Mesendoderm (in vitro differentiated cells): ENCODE measurements at places on chromosomes 2 and 18.
A peak's percentile ranks its signal among the peaks of the same experiment; 100 is the strongest.

GRCh38 chr2:190340369-190340768 is 3.0 kb upstream of the INPP1 start:
- peak; percentile 95 for DNase-seq

DNA sequence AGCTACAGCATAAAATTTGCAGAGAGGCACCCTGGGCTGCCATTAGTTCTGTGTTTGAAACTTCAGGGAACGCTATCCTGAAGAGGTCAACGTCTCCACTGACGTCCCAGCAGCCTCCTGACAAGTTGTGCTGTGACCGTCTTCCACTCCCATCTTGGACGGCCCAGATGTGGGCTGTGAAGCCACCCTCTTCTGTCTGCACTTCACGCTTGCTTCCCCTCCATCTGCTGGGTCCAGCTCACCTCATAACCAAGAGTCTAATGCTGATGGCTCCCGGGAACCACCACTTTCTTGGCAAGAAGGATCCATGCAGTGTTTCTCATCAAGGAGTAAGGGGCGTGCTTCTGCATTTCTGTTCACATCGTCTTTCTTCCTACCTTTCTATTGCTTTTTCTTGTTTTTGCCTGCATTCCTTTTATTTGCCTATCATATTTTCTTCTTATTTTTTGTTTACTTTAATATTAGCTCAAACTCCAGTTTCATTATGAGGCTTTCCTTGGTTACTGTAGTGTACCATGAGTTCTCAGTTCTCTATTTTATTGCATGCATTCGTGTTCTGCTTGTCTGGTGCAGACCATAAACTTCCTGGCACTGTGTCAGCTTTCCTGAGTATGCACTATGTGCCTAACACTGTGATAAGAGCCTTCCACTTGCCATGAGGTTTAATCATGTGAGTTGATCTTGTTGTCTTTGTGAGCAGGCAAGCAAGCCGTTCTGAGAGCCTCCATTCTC is 631.8 kb upstream of the RAB6C start:
- DNase-seq, result no peak

GRCh38 chr2:118202707-118203303 is 114.5 kb downstream of the INSIG2 start:
- peak; percentile 70 for DNase-seq

DNA sequence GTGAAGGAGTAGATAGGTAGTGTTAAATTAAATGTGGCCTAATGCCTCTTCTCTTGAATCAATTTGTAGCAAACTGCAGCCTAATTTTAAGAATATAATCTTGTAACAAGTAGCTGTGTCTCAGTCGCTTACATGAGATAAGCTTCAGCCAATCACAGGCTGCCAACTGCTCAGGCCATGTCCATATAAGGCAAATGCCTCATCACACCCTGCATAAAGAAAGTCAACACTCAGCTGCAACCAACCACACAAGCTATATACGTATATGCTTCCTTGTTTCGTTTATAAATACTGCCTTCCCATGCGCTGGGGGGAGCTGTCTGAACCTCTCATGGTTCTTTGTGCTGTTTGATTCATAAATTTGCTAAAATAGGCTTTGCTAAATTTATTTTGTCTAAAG is 476.3 kb downstream of the TRIB2 start:
- peak; percentile 63 for DNase-seq

DNA sequence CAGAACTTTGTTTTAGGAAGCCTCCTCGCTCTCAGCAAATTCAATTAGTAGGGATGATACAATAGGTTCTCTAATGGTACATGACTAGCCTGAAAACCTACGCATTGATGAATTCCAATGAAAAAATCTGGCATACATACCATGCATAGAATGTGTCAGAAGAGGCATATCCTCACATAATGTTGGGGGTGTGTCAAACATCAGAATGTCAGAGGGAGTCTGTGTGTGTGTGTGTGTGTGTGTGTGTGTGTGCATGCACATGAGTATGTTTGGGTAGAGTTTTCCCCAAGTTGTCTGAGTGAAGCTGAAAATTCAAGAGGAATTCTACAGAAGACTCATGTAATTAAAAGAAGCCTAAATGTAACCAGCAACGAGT is 78.5 kb downstream of the FIGN start:
- DNase-seq, result peak; percentile 40

DNA sequence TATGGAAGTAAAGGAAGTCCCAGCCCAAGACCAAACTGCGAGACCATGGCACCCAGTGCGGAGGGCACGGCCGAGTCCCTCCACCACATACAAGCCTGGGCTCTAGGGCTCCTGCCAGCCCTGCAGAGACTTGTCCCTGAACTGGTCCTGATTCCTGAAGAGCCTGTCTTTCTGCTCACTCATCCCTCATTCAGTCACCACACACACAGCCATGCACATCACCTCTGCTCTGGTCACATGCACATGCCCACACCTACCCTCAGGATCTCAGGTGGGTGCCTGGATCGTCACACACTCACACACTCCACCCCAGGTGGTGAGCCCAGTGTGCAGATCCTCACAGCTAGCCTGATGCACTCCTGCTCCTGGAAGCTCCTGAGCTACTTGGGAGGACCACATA is 71.4 kb upstream of the LAPTM4A start:
- DNase-seq, result no peak
